ENCODE measurements at places on chromosomes 3 and 15. TPM values are rescaled to one million over a fixed set of nuclear protein-coding genes. Genes with fewer than 3 reads are reported as not detected.

The CPN2 gene
- not detected for total RNA-seq

The MYRIP gene
- 0.85 TPM for total RNA-seq

The SPINK8 gene
- total RNA-seq: not detected

The CFAP161 gene
- not detected for total RNA-seq

The MST1R gene
- total RNA-seq: 1.4 TPM
